ENCODE measurements at places on chromosomes 11 and 22.

DNA sequence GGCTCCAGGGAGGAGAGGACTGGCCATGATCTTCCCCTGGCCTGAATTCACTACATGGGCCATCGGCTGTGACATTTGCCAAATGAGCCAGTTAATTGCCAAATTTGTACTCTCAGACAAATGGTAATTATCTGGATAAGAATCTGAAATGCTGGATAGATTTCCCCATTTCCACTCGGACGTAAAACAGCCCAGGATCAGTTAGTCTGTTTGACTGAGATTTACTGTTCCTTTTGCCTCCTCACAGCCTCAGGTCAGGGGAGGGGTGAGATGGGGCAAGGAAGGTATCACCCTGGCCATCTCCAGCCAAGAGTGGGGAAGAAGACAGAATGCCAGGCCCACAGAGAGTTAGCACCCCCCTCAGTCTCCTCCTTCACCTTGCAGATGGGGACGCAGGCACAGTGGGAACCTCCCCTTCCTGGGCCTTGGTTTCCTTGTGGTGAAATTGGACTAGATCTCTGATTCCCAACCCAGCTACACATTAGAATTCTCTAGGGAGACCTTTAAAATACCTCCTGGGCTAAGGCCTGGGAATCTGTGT, 5.2 kb downstream of the TRIM29 start:
- DNase-seq, result no peak

- peak; percentile 94 for DNase-seq
Observed at GRCh38 chr22:17628406-17629172, at the start of gene ATP6V1E1. ATP6V1E1 (minus strand) TSS chr22:17628749; CDS start chr22:17628635, 114 bp downstream.

- no peak for DNase-seq
Observed at GRCh38 chr11:12434325-12434654, 56.9 kb downstream of the PARVA start.

- no peak for DNase-seq
Observed at GRCh38 chr11:74009675-74010305, 905 bp upstream of the UCP3 start.

- no peak for DNase-seq
Observed at GRCh38 chr11:124898263-124898680, 607 bp upstream of the ROBO4 start.

GRCh38 chr22:45867118-45867905, 109.7 kb downstream of the WNT7B start:
- DNase-seq, result no peak

DNA sequence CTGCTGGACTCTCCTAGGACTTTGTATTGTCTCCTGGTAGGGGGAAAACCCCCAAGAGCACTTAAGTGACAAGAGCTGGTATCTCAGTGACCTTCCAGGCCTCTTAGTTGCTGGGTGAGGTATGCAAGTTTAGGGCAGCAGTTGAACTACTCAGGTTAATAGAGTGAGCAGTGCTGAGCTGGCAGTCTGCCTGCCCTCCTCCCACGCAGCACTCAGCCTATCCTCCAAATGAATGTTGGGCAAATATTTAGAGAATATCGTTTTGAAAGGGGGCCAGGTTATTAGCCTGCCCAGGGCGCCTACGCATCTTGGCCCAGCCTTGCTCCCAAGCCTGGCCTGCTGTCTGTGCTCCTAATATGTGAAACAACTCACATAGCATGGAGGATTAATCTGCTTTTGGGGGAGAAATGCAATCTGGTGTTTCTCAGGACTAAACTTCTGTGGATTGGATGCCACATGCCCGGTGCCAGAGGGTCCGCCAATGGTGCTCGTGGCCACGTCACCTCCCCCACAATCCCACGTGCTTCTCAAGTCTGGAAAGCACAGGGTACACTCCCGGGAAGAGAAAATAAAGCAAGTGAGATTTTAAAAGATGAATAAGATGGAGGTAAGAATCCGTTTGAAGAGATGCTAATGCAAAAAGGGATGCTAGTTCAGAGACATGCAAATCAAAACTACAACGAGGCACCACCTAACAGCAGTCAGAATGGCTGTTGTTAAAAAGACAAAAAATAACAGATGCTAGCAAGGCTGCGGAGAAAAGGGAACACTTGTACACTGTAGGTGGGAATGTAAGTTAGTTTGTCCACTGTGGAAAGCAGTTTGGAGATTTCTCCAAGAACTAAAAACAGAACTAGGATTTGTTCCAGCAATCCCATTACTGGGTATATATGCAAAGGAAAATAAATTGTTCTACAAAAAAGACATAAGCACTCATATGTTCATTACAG, 67.7 kb downstream of the SPON1 start:
- no peak for DNase-seq

- DNase-seq, result no peak
Observed at GRCh38 chr11:100546714-100547113, 140.4 kb upstream of the ARHGAP42 start.

DNA sequence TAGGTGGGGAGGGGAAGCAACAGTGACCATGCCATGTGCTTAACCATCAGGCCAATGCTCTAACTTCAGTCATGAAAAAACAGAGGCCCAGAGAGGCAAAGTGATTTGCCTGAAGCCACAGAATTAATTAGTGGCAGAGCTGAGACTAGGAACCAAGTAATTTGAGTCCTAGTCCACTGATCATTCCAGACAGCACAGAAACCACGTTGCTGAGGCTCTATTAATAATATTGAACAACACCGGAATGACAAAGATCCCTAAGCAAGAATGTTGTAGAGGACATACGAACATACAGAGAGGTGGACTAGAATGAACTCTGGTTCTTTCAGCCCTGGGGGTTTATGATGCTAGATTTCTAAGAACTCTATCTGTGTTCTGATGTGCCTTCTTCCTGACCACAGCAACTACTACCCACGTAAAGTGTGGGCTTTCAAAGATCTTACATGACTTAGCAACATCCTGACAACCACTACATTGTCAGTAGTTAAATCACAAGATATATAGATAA, 92.3 kb downstream of the GAB2 start:
- peak; percentile 50 for DNase-seq

GRCh38 chr22:19431649-19432132, at the start of gene HIRA:
HIRA (minus strand) TSS chr22:19431733; CDS start chr22:19431476, 257 bp downstream.
- DNase-seq, result peak; percentile 88

GRCh38 chr11:111631666-111632039, 29.4 kb downstream of the SIK2 start:
- no peak for DNase-seq

- DNase-seq, result no peak
Observed at GRCh38 chr22:18070556-18071306, 7.1 kb upstream of the PEX26 start.

DNA sequence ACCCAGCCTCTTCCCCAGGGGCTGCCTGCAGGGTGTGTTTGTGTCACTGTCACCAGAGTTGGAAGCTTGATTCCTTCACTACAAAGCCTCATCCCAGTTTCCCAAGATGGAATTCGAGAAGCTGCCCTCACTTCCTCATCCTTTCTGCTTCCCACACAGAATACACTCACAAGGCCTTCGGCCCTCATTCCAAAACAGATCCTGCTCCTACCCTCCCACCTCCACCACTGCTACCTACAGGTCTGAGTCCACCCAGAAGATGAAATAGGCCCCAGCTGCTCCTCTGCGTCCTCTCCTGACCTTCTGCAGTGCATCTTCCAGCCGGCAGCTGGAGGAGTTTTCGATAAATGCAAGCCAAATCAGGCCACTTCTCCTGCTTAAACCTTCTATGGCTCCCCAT, 6.8 kb upstream of the WNT7B start:
- DNase-seq, result no peak

GRCh38 chr11:76791861-76792260, 8.7 kb downstream of the TSKU start:
- no peak for DNase-seq

DNA sequence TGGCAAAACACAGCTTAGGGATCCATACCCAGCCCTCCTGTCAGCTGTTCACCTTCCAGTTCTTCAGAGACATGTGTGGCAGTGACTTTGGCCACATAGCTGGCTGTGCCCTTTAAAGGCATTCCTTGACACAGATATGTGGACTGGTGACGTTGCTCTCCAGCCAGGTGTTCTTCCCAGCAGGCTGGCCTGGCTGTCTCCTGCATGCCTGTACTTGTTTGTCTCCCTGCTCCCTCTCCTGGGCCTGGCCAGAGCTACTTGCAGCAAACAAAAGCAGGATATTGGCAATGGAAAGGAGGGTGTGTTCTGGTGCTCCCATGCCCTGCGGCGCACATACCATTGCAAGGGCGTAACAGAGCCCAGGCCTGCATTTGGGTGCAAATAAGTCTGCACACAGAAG, 38.3 kb downstream of the PIK3IP1 start:
- no peak for DNase-seq

- no peak for DNase-seq
Observed at GRCh38 chr11:57484141-57484710, 23.9 kb downstream of the RTN4RL2 start.

- no peak for DNase-seq
Observed at GRCh38 chr11:29333993-29334775, 682.6 kb downstream of the KCNA4 start.

- no peak for DNase-seq
Observed at GRCh38 chr22:42664976-42665831, 16.0 kb upstream of the CYB5R3 start.

GRCh38 chr11:7444091-7444981, 41.0 kb upstream of the OLFML1 start:
- no peak for DNase-seq

GRCh38 chr11:14585438-14585837, 58.2 kb upstream of the PDE3B start:
- no peak for DNase-seq

- no peak for DNase-seq
Observed at GRCh38 chr22:39151329-39151975, 1.0 kb downstream of the CBX7 start.
